ENCODE measurements at places on chromosomes 2 and 18.

DNA sequence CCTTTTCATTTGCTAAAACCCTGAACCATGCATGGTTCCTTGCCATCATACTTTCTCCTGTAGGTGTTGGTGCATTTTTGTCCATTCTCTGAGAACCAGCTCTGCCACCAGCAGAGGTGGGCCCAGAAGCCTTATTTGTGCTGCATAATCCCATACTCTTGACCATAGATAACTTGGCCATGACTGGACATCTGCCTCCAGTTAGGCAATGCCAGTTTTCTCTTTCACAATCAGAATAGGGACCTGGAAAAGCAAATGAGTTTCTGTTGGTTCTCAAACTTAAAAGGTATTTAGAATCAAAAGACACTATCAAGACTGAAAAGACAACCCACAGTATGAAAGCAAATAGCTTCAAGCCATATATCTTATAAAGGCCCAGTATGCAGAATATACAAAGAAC, 167.3 kb downstream of the MAIP1 start:
- no peak for DNase-seq

GRCh38 chr18:33195795-33196194, 244.7 kb downstream of the CCDC178 start:
- no peak for DNase-seq

GRCh38 chr2:2850859-2851258, 519.8 kb upstream of the MYT1L start:
- DNase-seq, result no peak

GRCh38 chr18:48566589-48566988, 27.8 kb downstream of the CTIF start:
- no peak for DNase-seq

DNA sequence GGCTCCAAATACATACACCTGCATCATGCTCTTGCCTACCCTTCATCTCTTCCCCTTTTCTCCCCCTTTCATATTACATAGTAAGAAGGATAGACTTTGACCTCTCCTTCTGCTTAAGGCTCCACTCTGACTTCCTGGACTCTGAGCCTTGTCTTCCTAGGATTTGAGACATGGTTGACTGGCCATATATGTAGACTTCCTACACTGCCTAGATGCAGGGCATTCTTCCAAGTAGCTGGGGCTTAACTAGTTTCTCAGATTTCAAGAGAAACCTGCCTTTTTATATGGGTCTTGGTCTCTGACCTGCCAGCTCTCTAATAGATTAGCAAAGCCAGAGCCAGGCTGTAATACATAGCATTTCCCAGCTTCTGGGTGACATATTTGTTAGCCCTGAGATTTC, 35.4 kb upstream of the CYP26B1 start:
- DNase-seq, result no peak

DNA sequence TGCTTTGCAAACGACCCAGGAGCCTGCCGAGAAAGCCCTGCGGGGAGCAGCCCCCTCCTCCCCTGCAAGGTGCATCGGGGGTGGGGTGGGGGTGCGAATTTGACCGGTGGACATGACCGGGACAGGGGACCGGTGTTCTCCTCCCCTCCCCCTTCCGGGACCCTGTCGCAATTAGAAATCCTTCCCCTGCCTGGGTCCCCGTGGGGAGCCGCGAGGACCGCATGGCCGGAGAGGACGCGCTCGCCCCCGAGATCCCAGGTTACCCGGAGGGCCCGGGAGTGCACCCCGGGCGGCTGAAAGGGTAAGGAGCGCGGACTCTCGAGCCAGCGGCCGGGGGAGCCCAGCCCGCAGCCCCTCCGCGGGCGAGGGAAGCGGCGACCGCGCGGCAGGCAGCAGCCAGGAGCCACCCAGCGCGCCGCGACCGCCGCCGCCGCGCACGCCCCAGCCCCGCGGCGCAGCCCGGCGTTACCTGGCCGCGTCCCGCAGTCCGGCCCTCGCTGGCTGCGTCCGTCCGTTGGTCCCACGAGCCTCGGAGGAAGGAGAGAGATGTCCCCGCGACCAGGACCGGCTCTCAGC, 482 bp downstream of the DLGAP1 start:
- DNase-seq, result no peak

GRCh38 chr18:32607816-32608215, 137.1 kb upstream of the GAREM1 start:
- no peak for DNase-seq

- DNase-seq, result no peak
These were observed 83.0 kb upstream of the HNRNPA3 start for GRCh38 chr2:177129610-177130009.

- no peak for DNase-seq
These were observed 71.5 kb upstream of the DSG1 start for GRCh38 chr18:31246460-31246859.

GRCh38 chr2:161017780-161018470, 142.3 kb upstream of the TANK start:
- DNase-seq, result no peak

GRCh38 chr2:9972621-9973479, 21.4 kb downstream of the GRHL1 start:
- DNase-seq, result no peak

GRCh38 chr2:20634507-20635112, 16.3 kb downstream of the HS1BP3 start:
- DNase-seq, result no peak

DNA sequence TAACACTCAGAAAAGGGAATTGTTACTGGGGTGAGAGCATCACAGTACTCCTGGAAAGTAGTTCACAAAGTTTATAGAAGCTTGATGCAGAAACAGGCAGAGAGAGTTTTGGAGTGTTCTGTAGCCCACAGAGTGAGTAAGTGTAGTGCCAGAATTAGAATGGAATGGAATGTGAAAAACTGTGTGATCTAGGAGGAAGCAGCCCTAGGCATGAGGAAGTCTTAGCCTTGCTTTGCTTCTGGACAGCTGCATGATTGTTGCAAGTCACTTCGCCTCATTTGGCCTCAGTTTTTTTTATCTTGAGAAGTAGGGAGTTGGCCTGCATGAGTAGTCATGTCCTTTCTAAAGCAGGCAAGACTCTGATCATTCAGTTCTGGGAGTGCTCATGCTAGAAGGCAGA, 10.9 kb downstream of the SERPINB12 start:
- peak; percentile 90 for DNase-seq

DNA sequence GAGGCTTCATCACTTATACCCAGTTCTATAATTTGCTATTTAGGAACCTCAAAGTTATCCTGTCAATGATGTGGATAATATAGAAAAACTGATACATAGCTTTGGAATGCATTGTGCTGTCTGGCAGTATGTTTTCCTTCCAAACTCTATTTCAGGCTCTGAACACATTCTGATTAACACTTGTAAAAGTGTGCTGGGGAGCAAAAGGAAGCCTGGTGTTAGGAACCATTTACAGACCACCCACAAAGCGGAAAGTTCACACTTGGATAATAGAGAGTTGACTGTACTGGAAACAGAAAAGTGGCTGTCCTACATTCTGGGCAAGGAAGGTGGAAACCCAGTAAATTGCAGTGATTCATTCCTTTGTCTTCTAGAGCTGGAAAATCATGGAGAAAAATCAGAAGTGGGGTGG, 114.5 kb upstream of the ZFP36L2 start:
- DNase-seq, result no peak

GRCh38 chr2:239167766-239168444, 232.9 kb downstream of the HDAC4 start:
- no peak for DNase-seq

GRCh38 chr2:235238537-235238936, 255.3 kb upstream of the AGAP1 start:
- peak; percentile 83 for DNase-seq

DNA sequence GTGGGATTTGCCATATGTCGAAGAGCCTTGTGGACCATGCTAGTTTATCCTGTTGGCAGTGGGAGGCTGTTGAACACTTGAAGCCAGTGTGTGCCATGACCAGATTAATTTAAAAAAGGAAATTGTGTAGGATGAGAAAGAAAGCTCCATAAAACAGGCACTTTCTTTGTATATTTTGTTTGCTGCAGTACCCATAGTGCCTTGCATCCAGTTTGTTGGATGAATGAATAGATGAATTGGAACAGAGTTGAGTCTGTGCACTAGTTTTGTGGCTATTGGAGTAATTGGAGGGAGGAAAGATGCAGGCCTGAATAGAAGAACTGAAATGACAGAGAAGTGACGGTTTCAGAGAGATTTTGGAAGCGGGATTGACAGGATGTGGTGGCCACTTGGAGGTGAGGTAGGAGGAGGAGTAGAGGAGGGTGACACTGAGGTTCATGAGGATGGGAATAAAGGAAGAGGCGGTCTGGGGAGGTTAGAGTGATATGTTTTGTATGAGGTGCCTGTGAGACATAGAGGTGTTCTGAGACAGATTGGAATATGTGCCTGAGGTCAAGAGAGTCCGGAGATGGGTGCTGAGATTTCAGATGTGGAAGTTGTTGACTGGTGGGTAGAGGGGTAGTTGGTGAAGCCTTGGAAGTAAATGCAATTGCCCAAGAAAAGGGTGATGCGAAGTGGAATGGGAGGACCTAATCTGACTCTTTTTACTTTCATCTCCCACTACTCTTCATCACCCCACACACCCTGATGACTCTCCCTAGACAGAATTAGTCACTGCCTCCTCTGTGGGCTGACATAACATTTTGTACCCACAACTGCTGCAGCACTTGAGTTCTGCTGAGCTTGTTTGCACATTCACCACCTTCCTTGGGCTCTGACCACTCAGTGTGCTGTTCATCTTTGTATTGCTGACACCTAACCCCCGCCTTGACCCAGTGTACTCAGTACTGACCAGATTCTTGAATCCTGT, 5.1 kb downstream of the DGUOK start:
- no peak for DNase-seq

- DNase-seq, result no peak
These were observed 205.8 kb downstream of the ANAPC1 start for GRCh38 chr2:111678161-111678560.

DNA sequence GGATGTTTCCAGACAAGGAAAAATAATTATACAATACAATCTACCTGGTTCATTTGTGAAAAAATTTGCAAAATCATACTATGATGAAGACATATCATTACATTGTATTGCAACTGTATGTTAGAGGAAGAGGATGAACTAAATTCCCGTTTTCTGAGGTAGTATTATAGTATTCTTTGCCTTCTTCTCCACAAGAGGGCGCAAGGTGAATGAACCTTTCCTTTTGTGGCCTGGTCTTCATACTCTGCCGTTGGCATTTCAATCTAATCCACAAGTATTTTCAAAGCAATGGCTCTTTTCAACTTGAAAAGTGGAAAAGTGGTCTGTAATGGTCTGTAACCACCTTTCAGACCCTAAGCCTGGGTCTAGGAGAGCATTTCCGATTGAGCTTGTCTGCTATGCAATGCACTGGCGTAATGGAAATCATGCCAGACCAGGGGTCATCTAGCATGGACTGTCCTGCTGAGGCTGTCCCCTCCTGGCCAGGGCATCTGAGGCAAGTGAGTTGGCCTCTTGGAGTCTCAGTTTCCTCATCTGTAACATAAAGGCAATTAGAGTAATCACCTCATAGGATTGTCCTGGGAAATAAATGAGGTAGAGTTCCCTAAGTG, 30.8 kb upstream of the ZNF396 start:
- DNase-seq, result no peak

DNA sequence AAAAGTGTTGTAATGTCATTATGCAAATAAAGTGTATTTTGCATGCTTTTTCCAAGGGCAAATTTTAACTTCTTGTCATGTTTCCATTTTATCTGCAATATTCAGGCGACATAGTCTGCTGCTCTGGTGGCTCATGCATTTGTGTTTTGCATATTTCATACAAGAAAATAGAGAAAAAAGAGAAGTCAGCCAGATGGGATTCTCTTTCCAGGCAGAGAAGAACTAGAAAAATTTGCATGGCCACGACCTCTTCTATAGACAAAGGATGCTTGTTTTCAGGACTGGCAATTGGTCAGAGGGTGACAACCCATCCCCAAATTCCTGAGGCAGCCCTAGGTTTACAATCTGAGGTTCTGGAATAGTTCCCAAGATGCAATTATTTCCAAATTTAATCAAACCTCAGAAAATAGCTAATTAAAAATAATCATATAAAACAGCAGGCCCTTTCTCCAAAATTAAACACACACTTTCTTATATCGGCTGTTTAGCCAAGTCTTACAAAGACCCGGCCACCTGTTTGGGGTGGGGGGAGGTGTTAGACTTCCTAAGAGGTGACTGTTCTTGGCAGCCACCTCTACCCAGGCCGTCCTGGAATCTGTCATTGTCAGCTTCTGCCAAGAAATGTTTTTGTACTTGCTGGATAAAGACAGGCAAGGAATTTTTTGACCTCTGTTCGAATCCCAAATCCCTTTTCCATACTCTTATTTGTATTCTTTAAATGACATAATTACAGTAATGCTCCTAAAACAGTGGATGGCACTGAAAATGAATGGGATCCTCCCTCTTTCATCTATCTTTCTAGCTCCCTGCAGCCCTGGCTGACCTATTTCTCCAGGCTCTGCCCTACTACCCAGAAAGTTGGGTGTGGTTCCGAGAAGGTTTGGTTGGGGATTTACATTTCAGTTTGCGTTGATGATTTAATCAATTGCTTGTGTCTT, 20.8 kb upstream of the SOS1 start:
- DNase-seq, result no peak

GRCh38 chr2:199460101-199460671, 2.4 kb upstream of the SATB2 start:
- DNase-seq, result no peak

DNA sequence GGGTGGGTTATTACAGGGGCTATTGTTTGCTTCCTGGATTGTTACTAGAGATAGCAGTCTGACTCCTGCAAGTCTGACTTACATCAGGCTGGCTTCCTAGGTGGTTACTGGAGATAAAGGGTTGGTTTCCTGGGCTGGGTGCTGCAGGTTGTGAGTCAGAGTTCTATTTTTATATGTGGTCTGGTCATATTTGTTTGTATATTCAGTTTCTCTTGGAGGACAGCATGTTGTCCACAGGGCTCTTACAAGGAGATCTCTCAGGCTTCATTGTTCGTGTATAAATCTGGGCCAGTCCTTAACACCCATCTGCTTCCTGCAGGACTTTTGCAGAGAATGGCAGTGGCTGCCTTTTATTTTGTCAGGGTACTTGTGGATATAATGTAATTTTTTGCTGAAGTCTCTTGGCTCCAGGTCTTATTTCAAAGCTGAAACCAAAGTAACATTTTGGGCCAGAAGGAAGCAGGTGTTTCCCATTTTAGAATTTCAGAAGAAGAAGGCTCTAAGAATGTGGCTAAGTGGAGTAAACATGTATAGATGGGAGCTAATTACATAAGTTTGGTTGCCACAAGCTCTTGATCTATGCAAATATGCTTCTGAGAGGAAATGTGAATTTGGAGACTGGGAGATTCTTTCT, 65.9 kb upstream of the SLC16A14 start:
- peak; percentile 17 for DNase-seq

DNA sequence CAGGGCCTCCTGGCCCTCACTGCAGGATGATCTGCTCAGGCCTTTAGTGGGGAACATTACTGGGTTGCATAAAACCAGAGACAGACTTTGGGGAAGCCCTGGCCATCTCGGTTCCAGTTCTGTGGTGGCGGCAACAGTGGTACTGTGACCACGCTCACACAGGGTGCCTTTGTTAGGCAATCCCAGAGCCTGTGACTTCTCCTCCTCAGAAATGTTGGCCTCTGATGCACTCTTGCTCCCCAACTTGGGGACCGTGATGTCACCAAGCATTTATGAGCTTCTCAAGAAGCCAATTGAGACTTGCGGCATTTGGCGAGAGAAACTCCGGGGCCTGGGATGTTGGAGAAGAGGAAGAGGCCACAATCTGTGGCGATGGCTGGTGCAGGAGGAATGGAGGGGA, 80.9 kb upstream of the PKDCC start:
- peak; percentile 40 for DNase-seq
